ENCODE measurements at places on chromosomes 3 and 15.

DNA sequence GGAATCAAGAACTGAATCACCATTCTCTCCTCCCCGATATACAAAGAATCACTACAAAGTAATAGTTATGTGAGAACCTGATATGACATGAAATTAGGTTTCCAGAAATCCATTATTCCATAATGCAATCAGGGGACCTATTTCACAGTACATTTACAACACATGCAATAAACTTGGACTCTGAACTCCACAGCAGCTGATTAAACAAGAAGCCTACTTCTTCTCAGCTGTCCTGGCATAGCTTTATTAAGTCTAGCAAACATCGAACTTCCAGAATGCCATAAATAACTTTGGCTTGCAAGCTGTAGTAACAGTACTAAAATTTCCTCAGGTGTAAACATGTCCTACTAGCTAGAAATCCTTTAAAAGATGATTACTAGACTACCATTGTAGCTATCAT lies 17.8 kb downstream of the PDCD10 start:
- DNase-seq, result no peak

DNA sequence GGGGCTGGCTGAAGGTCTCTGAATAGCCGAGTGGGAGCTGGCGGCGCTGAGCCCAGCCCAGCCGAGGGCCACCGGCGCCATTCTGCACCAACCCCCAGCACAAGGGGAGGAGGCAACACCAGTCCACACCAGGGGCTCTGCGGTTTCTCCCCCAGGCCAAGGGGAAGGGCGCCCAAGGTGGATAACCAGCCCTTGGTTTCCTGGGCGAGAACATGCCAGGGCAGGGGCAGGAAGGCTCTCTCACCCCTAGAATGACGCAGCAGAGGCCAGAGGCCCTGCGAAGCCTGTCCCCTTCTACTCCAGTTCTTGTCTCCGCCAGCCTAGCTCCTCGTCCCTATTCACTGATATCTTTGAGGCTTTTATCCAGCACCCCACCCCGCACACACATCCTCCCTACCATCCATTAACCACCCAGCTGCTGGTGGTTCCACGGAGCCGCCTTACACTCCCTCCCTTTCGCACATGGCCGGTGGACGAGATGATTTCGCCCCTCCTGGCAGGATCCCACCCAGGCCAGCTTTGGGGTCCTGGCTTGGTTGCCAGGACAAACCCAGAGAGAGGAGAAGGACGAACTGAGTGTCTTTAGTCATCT lies 1.3 kb downstream of the RBPMS2 start:
- DNase-seq, result no peak

DNA sequence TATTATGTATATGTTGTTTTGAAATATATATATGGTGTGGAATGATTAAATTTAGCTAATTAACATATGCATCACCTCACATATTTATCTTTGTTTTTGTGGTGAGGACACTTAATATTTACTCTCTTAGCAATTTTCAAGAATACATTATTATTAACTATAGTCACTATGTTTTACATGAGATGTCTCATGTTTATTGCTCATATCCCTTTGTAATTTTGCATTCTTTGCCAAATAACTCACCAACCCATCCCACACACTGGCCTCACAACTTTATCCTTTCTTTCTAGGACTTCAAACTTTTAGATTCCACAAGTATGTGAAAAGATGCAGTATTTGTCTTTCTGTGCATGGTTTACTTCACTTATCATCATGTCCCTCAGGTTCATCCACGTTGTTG lies 950.2 kb upstream of the CADM2 start:
- no peak for DNase-seq

DNA sequence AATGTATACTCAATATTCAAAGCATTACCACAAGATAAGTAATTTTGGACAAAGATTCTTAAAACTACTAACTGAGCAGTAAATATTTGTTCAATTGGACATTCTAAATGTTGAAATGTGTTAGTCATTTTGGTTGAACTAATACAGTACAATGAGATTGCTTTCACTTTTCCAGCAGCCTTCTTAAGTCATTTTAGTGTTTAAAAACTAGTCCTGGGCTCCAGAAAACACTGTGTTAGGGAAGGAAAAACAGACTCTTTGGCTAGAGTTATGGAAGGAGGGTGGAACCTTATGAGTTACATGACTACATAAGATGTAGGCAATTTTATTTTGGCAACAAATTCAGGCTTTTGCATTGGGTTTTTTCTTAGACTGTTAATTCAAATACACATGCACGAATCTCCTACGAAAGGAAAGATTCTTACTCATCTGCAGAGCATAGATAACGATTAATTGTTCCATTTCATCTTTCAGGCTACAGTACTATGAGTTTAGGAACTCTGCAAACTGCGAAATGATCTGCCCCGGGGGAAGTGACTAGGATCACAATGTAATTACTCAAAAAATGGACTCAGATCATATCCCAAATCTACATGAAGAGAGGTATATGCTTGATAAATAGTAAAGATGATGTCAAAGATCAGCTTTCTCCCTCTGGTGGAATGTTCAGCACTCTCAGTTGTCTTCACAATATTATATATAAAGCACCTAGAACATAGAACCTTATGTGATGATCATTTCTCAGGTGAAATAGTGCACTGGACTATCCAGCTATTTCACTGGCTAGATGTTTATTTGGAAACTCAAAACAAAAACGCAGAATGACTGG lies 492.8 kb upstream of the MDFIC2 start:
- DNase-seq, result no peak

DNA sequence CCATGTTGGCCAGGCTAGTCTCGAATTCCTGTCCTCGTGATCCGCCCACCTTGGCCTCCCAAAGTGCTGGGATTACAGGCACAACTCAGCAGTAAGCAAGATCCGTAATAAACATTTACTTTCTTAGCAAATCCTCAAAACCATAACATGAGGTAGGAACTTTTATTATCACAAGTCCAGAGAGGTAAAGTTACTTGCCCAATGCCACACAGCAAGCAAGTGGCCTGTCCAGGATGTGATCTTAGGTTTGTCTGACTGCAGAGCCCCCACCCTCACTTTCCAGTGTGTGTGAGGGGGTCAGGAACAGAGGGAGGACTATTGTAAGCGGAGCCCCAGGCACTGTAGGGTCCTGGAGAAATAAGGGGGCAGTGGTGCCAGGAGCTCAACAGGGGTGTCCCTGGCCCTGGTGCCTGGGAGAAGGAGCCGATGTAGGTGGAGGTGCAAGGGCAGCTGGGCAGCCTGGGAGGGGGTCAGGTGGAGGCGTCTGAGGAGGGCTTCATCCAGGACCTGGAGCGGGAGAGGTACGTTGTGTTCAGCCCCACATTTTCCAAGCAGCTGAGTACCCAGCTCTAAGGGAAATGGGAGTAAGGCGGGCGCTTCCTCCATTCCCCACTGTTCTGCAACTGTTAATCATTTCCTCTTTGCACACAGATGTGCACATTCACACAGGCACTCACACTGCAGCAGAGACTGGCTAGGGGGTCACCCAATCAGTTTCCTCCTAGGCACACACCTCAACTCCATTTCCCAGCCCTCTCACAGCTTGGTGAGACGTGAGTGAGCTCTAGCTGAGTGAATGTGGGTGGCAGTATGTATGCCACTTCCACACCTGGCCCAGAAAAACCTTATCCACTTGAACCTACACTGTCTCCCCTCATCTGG lies 5.9 kb downstream of the RPUSD3 start:
- no peak for DNase-seq

DNA sequence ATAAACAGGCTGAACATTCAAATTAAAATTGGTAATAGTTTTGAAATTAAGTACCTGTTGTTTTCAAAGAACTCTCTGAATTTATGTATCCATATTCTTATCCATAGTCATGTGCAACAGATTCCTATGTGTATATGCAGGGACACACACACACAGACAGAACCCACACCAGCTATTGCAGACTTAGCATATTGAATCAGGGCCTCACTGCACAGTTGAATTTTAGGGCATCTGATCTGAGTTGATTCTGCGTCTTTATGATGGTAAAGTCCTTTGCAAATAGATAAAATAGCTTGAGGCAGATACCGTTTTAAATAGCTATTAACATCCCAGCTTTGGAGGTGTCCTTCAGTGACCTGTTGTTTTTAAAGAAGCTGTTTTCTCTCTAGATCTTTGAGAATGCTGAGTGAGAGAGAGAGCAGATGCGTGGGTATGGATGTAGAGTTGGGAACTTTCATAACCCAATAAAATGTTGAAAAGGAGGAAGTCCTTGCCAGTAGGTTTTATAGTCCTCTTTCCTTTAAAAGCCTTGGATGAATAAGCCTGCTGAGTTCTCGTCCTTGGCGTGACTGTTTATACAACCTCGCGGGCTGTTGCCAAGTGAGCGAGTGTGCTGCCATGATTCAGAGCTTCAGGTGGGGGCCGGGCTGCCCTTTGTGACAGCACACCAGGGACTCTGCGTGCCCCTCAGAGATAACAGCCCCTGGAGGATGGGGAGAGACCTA lies 18.3 kb downstream of the MYZAP start:
- DNase-seq, result no peak

- DNase-seq, result no peak
Measured at GRCh38 chr3:169489775-169490546, 173.6 kb downstream of the MECOM start.

DNA sequence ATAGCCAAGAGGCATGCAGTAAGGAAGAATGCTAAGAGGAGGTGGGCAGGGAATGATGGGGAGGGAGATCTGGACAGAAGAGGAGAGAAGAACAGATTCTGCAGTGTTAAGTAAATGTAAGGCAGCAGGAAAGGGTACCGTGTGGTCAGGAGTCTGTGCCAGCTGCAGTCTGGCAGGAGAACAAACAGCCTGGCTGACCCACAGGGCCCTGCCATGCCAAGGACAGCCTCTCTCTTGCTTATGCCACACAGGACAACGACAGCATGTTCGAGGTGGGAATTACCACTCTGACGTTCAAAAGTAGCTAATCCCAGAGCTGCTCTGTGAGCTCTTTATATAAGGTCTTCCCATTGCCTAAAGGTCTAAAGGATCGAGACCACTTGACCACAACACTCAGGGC lies 31.3 kb downstream of the DAPK2 start:
- DNase-seq, result no peak

- DNase-seq, result no peak
Measured at GRCh38 chr15:39501366-39502081, 79.4 kb upstream of the THBS1 start.

DNA sequence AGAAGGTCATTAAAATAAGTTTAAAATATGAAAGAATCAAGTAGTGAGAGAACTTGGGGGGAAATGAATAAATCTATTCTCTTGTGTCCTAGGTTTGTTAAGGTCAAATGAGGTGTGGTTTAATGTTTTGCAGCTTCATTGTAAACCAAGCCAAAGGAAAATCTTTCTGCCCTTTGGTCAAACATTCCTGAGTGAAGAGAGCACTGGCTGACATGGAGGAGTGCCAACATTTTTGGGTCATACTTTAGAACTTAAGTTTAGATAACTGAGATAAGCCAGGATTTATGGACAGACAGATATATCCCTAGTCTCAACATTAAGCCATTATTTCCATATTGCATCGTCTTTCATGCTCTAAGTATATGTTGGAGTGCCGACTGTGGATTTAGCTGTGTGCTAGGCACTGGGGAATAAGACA lies 66.4 kb downstream of the PTPRG start:
- no peak for DNase-seq

DNA sequence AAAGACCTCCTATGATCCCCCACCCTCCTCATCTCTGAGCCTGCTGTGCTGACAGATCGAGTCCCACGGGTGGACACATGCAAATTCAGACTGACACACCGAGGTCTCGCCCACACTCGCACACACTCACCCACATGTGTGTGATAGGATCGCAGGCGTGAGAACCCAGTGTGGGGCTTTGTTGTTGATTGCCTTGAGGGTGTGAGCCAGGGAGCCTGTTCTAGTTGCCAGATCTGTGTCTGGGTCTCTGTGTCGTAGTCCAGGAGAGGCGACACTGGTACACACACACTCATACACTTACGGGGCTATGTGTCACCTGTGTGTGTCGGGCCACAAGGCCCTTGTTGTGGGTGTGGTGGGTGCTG lies 2.0 kb downstream of the EPHB3 start:
- DNase-seq, result no peak

GRCh38 chr15:79916502-79917132 lies 19.8 kb upstream of the MTHFS start:
- no peak for DNase-seq

- no peak for DNase-seq
Measured at GRCh38 chr3:26683902-26684301, 61.3 kb downstream of the LRRC3B start.

DNA sequence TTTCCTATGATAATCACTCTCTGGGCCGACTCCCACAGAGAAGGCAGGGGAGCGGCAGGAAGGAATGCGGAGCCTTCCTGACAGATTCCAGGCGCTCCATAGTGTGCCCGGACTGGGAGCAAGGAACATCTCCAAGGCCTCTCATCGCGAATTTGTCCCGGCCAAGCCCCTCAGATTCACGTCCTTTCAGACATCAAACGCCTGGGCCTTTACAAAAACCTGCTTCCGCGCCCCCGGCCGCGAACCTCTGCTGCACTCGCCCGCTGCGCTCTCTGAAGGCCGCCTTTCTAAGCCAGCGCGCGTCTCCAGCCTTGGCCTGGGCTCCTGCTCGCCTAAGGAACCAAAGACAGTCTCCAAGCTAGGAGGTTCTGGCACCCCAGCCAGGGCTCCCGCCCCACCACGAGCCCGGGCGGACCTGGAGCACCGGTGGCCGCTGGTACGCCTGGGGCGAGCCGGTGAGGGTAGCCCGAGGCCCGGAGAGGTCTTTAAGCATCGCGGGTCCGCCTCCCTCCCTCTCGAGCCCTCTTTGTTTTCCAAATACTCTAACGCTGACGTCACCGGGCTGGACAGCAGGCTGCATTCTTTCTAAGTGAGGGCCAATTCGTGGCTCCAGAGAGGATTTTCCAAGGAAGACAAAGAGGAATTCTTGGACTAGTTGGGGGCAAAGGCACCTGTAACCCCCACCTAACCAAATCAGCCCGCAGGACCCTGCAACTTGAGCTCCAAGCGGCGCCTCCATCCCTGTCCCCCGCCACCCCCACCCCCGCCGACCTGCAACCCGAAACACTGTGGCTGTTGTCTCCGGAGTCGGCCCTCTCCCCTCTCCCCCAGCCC lies 759 bp downstream of the AMOTL2 start:
- DNase-seq, result peak; percentile 86

DNA sequence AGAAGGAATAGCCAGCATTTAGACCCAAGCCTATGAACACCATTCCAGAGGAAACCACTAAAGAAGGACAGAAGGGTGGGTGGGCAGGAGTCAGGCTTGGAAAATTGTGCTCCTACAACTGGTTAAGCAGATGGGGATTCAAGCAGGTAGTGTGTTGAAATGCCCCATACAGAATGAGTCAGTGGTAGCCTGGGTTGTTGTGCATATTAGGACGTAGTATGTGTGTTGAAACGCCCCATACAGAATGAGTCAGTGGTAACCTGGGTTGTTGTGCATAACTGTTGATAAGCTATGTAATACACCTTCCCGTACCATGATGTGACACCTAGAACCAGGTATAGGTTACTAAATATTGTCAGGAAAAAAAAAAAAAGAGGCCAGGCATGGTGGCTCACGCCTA lies 34.0 kb downstream of the MINDY4B start:
- DNase-seq, result no peak

- no peak for DNase-seq
Measured at GRCh38 chr15:83554558-83554957, 99.4 kb upstream of the ADAMTSL3 start.

GRCh38 chr15:80693682-80694610 lies 1.2 kb upstream of the ABHD17C start:
- no peak for DNase-seq

Data from hippocampal formation (tissue), 2 donors.